ENCODE measurements at places on chromosomes 1 and 21.

DNA sequence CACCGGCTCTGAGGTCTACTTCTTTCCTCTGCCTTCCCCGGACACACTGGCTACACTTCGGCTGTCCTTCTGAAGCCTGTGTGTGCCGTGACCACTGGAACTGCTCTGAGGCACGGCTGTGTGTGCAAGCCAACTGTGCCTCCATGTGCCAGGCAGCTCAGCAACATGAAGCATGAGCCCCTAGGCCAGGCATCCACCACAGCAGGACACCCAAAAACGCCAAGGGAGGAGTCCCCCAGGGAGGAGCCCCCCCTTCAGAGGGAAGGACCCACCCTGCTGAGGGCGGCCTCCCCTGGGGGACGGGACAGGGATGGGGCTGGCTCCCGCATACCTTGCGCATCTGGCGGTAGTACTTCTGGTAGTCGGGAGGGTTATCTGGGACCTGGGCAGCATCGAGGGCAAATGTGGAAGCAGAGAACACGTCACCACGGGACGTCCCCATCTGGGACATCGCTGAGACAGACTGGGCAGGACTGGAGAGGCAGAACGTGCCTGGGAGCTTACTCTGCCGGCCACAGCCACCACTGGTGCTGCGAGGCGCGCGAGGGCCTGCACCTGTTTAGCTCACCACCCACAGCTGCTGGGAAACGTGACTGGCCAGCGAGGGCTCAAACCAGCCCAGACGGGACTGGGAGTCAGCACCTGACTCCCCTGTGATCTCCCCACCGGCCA lies 20.5 kb downstream of the LSS start:
- no peak for DNase-seq

- no peak for DNase-seq
Observed at GRCh38 chr1:157201767-157202166, 63.6 kb upstream of the ETV3 start.

- DNase-seq: no peak
Observed at GRCh38 chr1:168876830-168877229, 147.8 kb upstream of the DPT start.

GRCh38 chr1:226643611-226644540 lies 95.2 kb downstream of the ITPKB start:
- DNase-seq: no peak

DNA sequence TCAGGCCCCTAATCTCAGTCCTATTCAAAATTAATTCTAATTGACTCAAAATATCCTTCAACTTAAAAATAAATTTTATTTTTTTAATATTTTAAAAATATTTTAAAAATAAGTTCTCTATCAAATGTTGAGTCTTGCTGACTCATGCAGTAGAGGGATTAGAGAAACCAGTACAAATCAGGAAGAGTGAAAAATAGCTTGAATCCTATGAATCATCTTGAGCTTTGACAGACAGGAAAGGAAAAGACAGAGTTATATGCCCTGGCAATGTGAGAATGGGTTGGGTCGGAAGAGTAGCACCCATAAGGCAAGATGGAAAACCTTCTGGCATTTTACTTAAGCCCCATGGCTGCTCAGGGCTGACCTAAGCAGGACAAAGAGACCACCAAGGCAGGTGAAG lies 346.6 kb upstream of the RUNX1 start:
- no peak for DNase-seq

DNA sequence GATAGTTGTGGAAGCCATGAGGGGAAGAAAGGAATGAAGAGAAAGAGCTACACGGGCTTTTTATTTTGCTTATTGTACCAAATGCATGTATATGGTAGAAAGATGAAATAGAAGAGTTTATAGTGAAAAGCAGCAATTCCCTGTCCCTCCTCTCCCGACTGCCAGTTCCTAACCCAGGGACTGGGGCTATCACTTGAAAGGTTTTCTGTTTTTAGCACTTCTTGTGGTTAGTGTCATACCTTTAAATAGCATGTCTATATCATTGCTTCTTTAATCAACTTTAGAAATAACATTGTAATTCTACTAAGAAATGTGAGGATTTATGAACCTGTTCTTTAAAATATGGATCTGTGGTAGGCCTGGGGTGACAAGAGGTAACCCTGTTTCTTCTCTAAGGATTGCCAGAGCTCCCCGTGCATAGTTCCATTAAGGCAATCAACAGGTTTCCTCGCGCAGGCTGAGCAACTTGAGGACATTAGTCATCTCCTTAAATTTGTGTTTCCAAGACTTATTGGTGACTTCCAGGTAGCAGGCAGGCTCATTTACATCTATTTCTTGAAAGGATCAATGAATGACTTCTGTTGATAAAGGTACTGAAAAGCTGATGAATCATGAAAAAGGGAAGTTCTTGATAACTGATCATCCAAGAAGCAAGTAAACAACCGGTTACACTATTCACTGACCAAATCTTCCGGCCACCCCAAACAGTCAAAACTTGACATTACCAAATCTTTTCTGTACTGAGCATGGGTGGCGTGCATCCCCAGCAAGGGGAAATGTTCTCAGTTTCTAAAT lies 37.8 kb upstream of the S1PR1 start:
- no peak for DNase-seq

GRCh38 chr1:45198185-45198584 lies 8.2 kb downstream of the ZSWIM5 start:
- DNase-seq: no peak
